ENCODE measurements at places on chromosomes 11 and 22. TPM values are rescaled to one million over a fixed set of nuclear protein-coding genes. Genes with fewer than 3 reads are reported as not detected.

Gene EHBP1L1
- 108 TPM for total RNA-seq

Gene ART5
- total RNA-seq: 12.8 TPM

Gene LRRC4C
- 0.15 TPM for total RNA-seq

GRCh38 chr11:57776577-57777210 lies 15.1 kb downstream of the CTNND1 start:
- no peak for DNase-seq

- no peak for DNase-seq
Observed at GRCh38 chr11:43123443-43123842, 188.4 kb upstream of the API5 start.

DNA sequence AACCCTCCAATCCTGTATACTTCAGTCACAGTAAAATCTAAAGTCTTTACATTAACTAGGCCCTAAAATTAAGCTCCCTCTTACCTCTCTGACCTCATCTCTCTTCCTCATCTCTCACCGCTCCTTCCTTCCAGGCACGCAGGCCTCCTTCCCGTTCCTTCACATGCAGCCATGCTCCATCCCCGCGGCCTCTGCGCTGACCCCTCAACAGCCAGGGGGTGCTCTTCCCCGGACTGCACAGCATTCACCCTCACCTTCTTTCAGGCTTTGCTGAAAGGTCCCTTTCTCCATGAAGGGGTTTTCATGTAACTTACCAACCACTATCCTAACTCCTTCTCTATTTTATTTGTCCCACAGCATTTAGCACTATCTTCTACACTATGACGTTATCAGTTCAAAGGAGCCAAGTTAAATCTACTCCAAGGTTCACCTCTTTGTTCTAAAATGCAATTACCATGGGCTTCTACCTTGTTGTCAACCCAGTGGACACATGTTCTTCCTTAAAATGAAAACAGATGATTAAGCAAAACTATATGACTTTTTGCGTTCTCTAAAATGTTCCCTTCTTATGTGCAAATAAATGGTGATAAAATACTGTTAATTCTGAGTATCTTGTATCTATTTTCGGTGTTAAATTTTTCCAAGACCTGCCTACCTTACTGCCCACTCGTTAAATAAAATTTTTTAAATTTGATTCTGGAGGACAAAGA lies 57.8 kb upstream of the APOA1 start:
- no peak for DNase-seq

DNA sequence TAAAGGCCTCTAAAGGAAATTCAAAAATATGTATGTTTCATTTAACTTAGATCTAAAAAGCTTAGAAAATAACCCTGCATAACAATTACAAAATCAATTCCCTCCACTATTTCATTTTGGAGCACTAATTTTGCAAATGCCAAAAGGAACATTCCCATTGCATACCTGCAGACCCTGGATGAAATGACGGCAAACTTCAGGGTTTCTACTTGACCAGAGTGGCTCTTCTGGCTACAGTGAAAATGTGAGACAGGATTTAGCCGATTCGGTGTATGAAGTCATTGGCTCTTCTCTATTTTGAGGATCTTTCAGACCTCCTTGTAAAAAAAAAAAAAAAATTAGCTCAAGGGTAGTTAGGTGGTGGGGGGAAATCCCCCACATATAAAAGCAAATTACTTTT lies 44.1 kb downstream of the PAX6 start:
- no peak for DNase-seq

DNA sequence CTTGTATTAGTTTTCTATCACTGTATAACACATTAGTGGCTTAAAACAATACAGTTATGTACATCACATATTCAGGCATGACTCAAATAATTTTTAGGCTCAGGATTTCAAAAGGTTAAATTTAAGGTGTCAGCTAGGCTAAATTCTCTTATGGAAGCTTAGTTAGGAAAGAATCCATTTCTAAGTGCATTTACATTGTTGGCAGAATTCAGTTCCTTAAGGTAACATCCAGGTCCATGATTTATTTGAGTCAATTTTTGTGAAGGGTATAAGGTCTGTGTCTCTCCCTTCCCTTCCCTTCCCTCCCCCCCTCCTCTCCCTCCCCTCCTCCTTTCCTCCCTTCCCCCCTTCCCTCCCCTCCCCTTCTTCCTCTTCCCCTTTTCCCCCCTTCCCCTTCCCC lies 399.0 kb upstream of the CNTN5 start:
- DNase-seq: no peak

DNA sequence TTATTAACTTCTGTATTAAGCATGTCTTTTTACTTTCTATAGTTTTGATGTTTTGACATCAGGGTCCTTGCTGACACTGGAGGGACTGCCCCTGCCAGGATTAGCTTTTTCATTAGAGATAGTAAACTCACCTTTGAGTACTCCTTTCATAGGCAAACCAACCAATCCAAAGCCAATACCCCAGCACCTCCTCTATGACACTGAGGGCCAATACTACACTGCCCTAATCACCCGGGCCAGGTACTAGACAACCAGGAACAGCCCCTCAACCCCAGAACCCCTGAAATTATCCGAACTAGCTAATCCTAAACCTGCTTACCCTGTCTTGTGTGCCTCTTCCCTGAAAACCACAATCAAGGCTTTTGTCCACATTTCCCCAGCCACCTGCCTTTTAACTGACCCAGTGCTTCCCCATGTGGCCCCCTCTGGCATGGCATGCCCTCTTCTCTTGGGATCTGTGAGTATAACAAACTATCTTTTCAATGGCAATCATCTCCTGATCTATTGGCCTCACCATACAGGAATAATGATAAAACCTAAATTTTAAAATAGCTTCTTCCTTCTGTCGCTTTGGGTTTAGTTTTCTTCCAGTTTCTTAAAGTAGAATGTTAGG lies 31.2 kb downstream of the RAB6A start:
- no peak for DNase-seq

- no peak for DNase-seq
Observed at GRCh38 chr22:27836181-27836580, 34.6 kb upstream of the MN1 start.

DNA sequence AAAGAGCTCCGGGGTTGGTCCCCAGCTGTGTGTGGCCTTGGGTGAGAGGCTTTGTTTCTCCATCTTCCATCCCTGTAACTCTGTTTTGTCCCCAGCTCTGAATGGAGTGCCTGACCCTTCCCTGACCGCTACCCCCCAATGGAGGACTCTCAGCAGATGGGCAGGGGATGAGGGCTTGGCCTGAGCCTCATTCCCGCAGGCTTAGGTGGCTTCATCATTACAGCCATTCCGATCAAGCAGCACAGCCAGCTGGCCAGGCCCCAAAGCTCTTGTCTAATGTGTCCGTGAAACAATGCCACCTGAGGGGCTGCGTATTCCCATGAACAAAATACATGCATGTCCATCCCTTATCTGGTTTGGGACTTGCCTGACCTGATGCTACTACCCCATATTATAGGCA lies 3.9 kb upstream of the CDC42EP2 start:
- no peak for DNase-seq

DNA sequence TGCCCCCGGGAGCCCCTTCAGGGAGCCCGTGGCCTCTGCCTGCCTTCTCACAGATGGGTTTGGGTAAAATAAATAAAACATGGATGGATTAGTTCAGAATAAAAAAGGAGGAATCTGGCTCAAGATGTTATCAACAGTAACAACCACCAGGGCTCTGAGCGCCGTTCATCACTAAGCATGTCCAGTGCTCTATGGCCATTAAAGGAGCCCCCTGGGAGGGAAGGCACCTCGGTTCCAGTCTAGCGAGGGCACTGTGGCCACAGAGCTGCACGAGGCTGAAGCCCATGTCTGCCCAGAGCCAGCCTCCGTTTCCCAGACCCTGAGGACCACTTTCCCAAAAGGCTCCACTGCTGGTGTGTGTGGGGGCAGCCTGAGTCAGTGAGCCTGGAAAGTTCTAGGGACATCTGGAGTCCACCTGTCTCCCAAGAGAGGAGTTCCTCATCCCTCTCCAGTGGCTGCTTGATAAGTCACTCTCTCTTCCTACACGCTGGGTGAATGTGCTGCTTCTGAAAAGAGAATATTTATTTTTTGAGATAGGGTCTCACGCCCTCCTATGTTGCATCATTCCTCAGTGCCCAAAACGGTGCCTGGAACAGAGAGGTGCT lies 614.6 kb downstream of the TBC1D22A start:
- no peak for DNase-seq

- DNase-seq: no peak
Observed at GRCh38 chr11:79431535-79431934, 9.3 kb downstream of the TENM4 start.

- DNase-seq: no peak
Observed at GRCh38 chr11:46898396-46899095, 19.8 kb downstream of the LRP4 start.

DNA sequence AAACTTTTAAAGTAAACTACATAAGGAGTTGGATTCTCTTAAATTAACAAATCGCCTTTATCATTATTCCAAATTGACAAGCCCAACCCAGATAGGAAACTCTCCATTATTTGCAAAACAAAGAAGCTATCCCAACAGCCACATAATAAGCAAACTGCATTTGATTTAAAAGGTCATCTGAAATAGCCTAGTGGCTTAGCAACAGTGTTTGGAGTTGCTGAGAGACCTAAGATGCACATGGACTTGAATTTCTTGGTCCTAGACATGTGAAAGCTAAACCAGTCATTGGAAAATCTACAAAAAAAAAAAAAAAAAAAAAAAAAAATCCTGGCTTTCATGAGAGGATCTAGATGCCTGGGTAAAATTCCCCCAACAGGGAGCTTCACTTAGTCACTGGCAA lies 69.5 kb downstream of the PRCP start:
- no peak for DNase-seq

GRCh38 chr11:70883973-70884623 lies 368.3 kb downstream of the SHANK2 start:
- DNase-seq: no peak

Gene AGBL2
- total RNA-seq: 6.8 TPM

DNA sequence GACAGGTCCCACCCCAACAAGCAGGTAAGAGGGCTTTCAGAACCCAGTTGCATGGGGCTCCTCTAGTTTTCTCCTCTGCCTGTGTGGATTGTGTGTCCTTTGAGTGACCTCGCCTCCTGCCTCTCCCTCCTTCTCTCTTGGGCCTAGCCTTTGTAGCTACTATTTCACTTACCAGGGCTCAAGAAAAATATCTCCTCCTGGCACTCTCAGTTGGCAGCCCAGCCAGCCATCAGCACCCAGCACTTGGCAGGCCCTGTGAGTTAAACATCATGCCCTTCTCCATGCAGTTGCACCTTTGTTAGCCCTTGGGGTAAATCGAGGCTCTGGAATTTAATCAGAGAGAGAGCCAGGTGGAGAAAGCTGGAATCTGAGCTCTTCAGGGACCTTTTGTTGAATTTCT lies 35.4 kb upstream of the SORL1-AS1 start:
- no peak for DNase-seq

Gene RASL10A
- total RNA-seq: 2.6 TPM

DNA sequence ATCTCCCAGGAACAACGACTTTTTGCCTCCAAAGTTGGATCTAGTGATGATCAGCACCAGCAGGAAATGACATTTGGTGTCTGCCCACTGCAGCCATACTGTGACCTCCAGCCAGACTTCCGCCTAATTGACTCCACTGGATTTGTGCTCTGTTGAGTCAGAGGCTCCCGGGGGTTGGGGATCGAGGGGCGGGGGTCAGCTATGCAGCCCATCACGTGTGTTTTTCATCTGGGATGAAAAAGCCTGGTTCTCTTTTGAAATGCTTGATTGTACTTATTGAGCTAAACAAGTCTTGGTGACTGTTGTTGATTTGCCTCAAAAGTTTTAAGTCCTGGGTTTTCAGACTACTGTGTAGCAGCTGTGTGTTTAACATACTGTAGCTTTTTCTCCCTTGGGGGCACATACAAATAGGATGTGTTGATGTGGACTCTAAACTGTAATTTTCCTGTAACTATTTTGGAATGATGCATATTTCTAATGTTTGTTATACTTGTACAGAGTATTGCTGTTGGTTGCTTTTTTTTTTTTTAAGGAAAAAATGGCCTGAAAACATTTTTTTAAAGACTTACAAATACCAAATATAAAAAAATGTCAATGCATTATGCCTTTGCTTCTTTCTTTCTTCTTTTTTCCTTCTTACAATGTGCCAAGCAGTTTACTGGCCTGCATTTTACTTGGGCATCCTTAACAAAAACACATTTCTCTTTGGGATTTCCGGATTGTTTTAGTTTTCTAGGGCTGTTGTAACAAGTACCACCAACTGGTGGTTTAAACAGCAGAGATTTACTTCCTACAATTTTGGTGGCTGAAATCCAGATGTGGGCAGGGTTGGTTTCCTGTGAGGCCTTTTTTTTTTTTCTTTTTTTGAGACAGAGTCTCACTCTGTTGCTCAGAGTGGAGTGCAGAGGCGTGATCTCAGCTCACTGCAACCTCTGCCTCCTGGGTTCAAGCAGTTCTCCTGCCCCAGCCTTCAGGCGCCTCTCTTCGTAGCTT lies 46.1 kb upstream of the OR4B1 start:
- no peak for DNase-seq

GRCh38 chr11:2591805-2592204 lies 108.0 kb downstream of the KCNQ1OT1 start:
- DNase-seq: no peak

DNA sequence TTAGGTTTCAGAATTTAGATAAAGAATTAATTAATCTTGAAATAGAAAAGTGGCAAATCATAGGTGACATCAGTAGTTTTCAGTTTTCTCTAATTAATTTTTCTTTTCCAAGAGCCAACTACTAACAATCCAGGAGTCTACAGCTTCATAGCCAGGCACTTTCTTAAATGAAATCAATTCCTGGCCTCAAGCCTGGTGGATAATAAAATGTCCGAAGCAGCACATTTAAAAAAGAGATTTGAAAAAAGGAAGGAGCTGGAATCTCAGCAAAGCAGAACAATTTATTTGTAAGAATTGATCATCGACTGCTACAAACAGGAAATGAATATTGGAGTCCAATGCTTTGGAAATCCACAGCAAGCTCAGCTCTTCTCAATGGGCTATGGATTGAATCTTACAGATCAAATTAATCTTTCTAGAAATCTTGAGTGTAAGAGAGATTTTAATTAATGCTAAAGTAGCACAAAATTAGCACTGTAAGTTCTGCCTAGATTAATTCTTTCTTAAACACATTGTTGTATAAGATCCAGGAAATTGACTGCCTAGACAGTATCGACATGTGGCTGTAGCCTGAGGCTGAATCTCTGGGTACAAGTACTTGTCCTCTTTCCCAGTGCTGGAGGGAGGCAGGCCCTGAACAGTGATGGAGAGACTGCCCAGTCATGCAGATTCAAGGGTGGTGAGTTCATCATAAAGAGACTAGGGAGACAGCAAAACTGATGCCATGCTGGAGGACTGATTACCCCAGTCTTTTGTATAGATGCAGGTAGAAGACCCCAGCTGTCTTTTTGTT lies 167.8 kb upstream of the POU2AF2 start:
- no peak for DNase-seq

GRCh38 chr11:126817096-126817495 lies 183.5 kb downstream of the KIRREL3 start:
- DNase-seq: no peak

- no peak for DNase-seq
Observed at GRCh38 chr22:46297151-46297812, 612 bp downstream of the GTSE1 start.

GRCh38 chr11:19631712-19632498 lies 80.7 kb upstream of the NAV2 start:
- DNase-seq: no peak

Gene ANO9
- 61.4 TPM for total RNA-seq

GRCh38 chr11:45180179-45180847 lies 33.9 kb downstream of the PRDM11 start:
- no peak for DNase-seq

- no peak for DNase-seq
Observed at GRCh38 chr22:49018601-49019000, 809.1 kb downstream of the BRD1 start.

Gene ZNF280B
- 0.10 TPM for total RNA-seq

Measured in Panc1 (cell line).